ENCODE measurements at places on chromosomes 11 and 22. TPM values are rescaled to one million over a fixed set of nuclear protein-coding genes. Genes with fewer than 3 reads are reported as not detected.

DNA sequence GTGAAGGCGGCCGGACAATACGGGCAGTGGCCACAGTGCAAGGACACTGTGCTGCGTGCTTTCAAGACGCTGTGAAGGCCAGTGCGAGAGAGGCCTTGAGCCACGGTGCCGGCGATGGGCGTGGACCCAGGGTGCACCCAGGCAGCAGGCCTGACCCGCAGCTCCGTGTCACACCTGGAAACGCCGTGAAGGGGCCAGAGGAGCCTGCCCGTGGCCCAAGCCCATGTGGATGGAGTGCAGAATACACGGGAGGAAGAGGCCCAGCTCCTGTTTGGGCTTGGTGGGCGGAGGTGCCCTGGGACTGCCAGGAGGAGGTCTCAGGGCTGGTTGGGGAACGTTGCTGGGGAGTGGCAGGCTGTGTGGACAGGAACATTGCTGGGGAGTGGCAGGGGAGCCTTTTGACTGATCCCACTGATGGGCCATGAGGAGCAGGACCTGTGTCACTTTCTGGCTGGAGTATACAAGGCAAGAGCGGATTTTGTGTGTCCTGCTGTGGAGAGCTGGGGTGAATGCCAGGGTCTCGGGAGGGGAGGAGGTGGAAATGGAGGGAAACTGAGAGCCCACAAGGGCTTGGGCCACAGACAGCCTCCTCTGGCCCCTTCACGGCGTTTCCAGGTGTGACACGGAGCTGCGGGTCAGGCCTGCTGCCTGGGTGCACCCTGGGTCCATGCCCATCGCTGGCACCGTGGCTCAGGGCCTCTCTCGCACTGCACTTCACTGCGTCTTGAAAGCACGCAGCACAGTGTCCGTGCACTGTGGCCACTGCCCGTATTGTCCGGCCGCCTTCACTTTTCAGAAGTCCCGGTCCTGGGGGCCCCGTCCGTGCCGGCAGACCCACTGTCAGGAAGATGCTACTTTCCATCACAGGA is 925.4 kb downstream of the BRD1 start:
- no peak for DNase-seq

GRCh38 chr11:68939583-68940555 is 36.2 kb downstream of the IGHMBP2 start:
- no peak for DNase-seq

DNA sequence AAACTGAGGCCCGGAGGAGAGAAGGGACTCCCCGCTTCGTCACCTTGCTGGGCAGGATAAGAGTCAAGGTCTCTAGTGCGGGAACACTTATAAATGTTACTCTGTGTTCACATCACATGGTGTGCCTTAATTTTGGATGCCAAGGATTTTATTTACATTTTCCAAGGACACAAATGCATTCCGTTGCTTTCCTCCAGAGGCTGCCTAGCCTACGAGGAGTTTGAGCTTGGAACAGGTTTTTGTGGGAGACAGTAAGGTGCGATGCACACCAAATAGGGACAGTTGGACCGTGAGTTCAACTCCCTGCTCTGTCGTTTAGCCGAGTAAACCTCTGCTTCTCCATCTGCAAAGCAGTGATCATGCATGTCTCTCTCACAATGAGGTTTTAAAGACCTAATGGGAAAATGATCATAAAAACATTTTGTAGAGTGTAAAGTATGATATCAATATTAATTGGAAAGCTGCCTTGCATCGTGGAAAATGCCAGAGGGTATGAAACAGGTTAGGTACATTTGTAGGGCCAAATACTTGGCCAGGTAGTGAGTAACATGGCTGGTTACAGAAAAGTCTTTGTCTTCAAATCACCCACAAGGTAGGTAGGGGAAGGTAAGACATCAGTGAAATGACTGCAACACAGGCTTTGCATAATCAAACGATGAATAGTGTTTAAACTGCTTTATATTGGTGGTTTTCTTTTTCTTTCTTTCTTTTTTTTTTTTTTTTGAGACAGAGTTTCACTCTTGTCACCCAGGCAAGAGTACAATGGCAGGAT is 61.8 kb downstream of the ST3GAL4 start:
- no peak for DNase-seq

GRCh38 chr11:67482275-67482826 is 475 bp upstream of the AIP start:
- DNase-seq: no peak

DNA sequence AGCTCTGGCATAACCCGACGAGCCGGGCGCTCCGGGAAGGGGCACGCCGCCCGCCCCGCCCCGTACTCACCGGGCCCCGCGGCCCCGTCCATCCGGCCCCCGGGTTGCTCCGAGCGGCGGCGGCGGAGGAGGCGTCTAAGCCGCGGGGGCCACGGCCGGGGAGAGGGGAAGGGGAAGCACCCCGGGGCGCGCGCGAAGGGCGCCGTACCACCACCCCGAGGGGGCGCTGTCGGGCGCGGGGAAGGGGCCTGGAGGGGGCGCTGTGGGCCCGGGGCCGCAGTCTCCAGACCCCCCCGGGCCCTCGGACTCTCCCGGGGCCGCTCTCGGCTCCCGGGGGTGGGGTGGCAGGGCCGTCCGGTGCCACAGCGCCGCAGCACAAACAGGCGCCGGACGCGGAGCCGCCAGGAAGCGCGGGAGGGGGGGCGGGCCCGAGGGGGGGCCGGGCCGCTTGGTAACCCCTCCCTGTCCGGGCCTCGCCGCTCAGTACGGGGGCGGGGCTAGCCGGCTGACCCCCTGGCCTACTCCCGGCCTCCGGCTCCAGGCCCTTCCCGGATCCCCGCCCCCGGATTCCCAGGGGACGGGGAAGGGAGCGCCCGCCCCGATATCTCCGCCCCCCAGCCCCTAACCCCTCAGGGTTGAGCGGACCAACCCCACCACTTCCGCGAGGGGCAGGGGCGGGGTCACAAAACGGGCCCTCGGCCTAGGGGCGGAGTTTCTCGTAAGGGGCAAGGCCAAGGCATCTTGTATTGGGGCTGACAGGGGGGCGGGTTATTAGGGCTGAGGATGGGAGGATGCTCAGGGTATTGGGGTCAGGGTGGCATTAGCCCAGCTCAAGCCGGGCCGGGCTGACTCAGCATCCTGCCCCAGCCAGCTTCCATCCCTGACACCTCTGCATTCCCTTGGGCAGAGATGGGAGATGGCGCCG is at the start of the genes EML3 and ROM1:
Gene EML3, minus strand, starts transcription at position 410 of the 925 bp plus-strand sequence. Its CDS starts 318 bp downstream, at position 92.
Gene ROM1, plus strand, starts transcription at position 892 of the 925 bp plus-strand sequence. Its CDS starts 25 bp downstream, at position 917.
- no peak for DNase-seq

GRCh38 chr11:17391493-17392355 is 3.3 kb upstream of the KCNJ11 start:
- no peak for DNase-seq

DNA sequence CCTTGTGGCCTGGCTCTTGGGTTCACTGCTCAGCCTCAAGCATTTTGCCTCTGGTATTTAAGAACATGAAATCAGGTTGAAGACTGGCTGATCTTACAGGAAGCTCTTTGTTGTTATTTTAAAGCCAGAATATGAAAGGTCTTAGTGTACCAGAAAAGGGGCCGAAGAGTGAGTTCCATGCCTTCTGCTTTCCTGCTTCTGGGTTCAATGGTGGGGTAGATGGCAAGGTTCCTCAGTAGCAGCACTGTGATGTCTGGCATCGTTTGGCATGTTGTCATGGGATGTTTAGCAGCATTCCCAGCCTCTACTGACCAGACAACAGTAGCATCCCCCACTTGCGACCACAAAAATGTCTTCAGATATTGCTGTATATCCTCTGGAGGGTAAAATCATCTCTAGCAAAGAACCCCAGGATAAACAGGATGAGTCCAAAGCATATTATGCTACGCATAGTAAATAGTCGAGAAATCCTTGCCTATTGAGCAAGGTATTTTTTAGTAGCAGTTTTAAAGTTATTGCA is 2.4 kb downstream of the VPS26B start:
- no peak for DNase-seq

GRCh38 chr11:117929142-117929915 is at the start of gene TMPRSS13:
Gene TMPRSS13 (minus strand): TSS chr11:117929402. CDS start chr11:117929307, 95 bp downstream.
- DNase-seq: no peak

DNA sequence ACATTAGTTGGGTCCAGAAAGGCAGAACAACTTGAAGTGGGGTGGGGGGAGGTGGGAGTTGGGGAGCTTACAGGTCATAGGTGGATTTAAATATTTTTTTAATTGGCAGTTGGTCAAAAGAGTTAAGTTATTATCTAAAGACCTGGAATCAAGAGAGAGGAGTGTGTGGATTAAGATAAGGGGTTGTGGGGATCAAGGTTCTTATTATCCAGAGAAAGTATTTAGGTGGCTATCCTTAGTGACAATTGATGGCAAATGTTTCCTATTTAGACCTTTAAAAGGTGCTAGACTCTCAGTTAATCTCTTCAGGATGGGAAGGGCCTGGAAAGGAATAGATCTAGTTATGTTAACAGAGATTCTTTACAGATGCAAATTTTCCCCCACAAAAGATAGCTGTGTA is 120.7 kb upstream of the OR9Q1 start:
- no peak for DNase-seq

DNA sequence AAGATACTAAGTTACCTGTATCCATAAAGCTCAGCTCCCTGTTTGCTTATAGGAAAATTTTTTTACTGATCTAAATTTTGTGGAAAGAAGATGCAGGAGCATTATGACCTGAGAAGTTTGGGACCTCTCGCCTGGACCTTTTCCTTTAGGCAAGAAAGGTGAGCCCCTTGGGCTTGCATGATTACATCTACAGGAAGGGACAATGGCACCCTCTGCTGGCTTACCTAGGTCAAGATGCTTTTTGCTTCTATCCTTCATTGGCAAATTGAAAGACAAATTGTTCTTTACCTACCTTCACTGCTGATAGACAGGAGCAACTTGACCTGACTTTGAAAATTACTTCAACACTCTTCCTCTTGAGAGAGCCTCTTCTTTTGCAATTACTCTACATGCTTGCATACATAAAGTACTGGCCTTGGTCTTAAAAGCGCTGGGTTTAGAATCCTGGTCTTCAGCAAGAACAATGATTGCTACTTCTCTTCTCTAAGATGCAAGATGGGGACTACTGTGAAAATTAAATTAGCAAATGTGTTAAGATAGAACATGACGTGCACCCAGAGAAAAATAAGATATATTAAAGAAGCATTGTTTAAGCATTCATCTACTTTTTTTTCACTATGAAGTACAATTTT is 147.2 kb downstream of the TRPC6 start:
- DNase-seq: no peak

DNA sequence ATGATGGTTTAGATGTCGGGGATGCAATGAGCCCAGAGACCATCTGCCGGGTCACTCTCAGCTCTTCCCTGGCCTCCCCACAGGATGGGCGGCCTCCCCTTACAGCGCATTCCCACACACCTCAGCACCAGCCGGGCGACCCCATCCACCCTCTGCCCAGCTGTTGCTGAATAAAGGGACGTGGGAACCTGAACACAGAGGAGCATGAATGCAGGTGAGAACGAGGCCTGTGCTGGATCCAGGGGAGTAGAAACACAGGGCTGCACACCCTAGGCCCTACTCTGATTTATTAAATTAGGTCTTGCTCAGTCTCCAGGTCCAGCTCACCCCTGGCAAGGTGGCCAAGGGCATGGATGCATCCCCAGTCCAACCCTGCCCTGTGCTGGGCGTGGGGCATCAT is 180.5 kb downstream of the CTTN start:
- no peak for DNase-seq

DNA sequence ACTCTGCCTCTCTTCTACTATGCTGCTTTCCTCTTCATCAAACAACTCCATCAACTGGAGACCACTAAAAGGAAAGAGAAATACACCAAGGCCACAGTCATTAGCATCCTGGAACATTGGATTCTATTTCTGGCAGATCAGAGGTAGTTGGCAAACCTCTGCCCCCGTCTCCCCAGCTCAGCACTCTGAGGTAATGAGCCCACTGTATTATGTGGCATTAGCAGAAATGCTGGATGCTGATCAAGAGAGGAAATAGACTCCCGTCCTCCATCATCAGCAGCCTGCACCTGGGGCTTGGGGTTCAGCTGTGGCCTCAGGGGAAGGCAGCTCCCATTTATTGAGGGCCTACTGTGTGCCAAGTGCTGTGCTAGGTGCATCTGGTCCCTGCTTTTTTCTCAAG is 9.0 kb upstream of the RASD2 start:
- no peak for DNase-seq

DNA sequence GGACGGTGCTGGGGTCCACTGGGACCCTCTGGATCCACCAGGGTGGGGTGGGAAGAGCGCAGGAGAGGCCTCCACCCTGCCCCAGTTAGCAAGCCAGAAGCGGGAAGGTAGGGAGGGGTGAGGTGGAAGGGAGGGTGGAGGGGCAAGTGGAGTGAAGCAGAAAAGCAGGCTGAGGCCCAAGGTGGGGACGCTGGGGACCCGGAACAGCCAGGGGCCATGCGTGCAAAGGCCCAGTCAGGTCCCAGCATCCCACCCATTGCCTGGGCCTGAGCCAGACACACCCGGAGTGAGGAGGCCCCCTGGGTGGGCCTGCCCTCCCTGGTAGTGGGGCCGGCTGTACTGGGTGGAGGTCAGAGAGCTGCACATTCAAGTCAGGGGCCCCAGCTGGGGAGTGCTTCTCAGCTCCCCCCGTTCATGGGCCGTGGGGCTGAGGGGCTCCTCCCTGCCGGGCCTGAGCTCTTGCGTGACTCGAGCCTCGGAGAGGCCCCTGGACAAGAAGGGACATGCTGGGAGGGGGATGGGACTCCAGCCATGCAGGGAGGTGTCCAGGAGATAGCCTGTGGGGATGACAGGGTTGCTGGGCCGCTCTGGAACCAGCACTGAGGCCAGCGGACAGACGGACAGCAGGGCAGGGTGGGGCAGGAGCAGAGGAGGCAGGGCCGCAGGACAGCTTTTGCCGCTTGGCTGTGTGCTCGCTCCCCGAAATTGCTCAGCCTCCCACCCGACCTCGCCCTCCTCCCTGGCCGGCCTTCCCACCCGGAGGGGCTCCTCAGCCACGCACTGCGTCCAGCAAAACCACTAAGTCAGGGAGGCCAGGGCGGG is 7.7 kb downstream of the TNNT3 start:
- DNase-seq: no peak

- DNase-seq: no peak
Observed at GRCh38 chr11:16923987-16924386, 90.2 kb downstream of the PLEKHA7 start.

DNA sequence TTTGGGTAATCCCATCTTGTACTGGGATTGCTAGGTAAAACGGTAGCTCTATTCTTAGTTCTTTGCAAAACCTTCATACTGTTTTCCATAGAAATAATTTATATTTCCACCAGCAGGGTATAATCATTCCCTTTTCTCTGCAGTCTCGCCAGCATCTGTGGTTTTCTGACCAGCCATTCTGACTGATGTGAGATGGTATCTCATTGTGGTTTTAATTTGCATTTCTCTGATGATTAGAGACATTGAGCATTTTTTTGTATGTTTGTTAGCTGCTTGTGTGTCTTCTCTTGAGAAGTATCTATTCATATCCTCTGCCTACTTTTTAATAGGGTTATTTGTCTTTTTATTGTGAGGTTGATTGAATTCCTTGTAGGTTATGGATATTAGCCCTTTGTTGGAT is 220.9 kb downstream of the PGR start:
- DNase-seq: no peak

- no peak for DNase-seq
Observed at GRCh38 chr11:14713496-14714244, 70.1 kb downstream of the PDE3B start.

- no peak for DNase-seq
Observed at GRCh38 chr11:134665571-134666270, 253.7 kb upstream of the B3GAT1 start.

- no peak for DNase-seq
Observed at GRCh38 chr11:115924744-115925567, 420.7 kb upstream of the CADM1 start.

Gene CCDC15
- polyA plus RNA-seq: 3.9 TPM

Gene RAG1
- 2.4 TPM for polyA plus RNA-seq

Gene C11orf42
- 0.72 TPM for polyA plus RNA-seq

Gene CLCF1
- 6.8 TPM for polyA plus RNA-seq

Gene C11orf58
- 427 TPM for polyA plus RNA-seq

Gene OR52B6
- not detected for polyA plus RNA-seq

Gene TCN1
- not detected for polyA plus RNA-seq

Gene ZP1
- not detected for polyA plus RNA-seq

Gene MPZL3
- 4.6 TPM for polyA plus RNA-seq

Gene RASSF10
- 29.0 TPM for polyA plus RNA-seq

Gene BATF2
- polyA plus RNA-seq: 2.3 TPM

Data from left renal cortex interstitium (tissue), 4 donors.